ENCODE measurements at places on chromosomes 6 and 20.

- ATAC-seq: no peak
Observed at GRCh38 chr6:16240589-16241320, 2.4 kb downstream of the GMPR start.

GRCh38 chr6:49541936-49542335, 8.5 kb upstream of the C6orf141 start:
- ATAC-seq: no peak

DNA sequence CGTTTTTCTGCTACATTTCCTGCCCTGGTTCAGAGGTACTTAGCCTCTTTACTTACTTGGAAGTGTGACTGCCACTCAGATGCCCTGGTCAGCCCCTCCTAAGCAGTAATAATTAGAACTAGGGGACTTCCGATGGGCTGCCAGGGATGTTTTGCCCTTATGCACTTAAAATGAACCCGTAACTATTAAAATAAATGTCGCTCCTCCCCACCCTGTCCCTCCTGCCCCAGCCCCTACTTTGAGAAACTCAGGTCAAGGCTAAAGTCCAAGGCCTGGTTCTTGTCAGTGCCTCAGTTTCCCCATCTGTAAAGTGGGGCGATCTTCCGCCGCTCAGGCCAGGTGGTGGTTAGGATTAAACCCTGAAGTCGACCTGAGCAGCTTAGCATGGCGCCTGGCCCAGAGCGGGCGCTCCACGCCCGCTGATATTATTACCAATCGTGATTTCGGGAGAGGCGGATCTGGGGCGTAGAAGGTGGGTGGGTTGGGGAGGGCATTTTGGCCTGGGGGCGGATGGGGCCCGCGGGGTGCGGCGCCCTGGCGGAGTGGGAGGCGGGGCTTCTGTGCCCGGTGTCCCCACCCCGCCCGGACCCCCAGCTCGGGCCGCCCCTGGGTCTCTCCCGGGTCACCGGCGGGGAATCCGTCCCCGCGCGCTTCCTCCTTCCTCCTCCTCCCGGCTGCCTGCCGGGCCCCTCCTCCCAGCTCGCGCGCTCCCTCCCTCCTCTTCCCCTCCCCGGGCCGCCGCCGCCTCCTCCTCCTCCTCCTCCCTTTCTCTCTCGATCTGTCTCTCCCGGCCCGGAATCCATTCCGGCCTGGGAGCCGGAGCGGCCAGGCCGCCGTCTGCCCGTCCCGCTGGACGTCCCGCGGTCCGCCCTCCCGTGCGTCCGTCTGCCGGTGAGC, at the start of gene SRC:
Gene SRC (plus strand): TSS at position 802 of the 897 bp plus-strand sequence. CDS start 38,014 bp downstream, outside the sequence.
- ATAC-seq: peak; percentile 90

GRCh38 chr20:47233333-47234188, 122.9 kb downstream of the ZMYND8 start:
- ATAC-seq: no peak

GRCh38 chr20:5069141-5069806, 50.5 kb downstream of the PCNA start:
- no peak for ATAC-seq

GRCh38 chr20:51867251-51867650, 64.9 kb upstream of the SALL4 start:
- ATAC-seq: no peak

DNA sequence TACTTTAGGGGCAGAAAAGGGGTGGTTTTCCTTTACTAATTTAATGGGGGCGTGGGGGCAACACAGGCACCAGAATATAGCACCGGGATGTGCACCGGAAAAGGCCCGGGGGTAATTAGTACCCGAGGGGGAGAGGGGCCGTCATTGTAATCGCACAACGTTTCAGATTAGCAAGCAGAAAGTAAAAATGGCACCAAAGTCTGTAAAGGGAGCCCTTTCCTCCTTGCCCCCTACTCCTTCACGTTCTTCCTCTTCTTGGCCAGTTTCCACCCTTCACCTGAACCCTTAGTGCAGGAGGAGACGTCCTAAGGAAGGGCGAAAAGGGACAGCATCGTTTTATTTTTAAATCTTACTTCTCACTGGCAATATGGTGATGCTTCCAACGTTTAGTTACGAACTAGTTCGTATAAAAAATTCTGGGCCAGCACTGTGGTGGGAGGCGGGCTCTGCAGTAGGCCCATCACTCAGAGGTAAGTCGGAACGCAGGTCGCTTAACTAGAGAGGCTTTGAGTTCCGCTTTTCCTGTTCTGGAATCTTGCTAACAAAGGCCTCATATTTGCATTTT, 742 bp upstream of the CEP85L start:
- ATAC-seq: no peak

DNA sequence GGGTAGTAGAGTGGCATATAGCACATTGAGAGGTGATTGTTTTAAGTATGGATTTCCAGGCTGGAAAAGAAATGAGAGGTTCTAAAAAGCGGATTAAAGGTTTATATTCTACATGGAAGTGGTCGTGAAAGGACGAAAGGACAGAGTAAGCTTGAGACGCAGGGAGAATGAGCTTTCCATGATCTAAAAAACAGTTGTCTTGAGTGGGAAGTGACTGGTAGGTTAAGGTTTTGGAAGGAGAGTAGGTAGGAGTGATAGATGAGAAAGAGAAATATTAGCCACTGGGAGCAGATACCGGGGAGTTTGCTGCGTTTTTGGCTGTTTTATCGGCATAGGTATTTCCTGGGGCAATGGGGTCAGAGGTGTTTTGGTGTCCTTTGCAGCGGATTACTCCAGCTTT, 750.6 kb upstream of the ADGRB3 start:
- no peak for ATAC-seq

Measured in gastroesophageal sphincter (tissue), 4 donors.